ENCODE measurements at places on chromosomes 16 and 17.

DNA sequence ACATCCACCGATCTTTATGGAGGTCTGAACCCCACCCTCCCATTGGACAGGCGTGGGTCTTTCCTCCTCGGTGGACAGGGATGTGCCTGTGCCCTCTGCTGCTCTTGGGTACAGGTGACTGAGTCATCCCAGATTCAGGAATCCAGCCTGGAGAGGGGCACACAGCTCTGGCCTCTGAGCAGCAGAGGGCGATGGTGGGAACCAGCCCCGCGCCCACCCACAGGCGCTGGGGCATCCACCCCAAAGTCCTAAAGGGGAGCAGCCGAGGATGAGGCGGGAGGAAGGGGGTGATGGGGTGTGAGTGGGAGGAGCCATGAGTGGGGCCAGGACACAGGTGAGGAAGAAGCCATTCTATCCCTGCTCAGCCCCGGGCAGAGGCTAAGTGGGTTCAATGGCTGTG, 35.0 kb downstream of the ENGASE start:
- no peak for DNase-seq

DNA sequence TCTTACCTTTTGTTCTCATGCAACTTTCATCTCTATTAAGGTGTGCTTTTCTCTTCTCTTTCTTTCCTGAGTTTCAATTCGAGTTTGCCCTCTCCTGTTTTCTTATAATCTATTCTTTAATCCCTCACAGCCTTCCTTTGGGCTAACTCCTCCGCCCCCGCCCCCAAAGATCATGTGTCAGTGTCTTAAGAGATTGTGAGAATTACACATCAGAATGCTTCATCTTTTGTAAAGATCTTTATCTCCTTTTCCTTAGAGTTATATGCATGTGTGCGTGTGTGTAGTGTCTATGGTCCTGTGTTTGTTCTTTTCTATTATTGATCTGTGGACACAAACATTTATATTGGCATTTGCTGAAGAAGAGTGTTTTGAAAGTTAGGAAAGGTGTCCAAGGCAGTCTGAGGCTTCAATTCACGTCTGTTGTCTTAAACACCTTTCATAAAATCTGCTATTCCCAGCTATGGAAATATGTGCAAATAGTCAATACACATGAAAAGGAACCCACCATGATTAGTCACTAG, 6.1 kb upstream of the ALDH3A2 start:
- no peak for DNase-seq

DNA sequence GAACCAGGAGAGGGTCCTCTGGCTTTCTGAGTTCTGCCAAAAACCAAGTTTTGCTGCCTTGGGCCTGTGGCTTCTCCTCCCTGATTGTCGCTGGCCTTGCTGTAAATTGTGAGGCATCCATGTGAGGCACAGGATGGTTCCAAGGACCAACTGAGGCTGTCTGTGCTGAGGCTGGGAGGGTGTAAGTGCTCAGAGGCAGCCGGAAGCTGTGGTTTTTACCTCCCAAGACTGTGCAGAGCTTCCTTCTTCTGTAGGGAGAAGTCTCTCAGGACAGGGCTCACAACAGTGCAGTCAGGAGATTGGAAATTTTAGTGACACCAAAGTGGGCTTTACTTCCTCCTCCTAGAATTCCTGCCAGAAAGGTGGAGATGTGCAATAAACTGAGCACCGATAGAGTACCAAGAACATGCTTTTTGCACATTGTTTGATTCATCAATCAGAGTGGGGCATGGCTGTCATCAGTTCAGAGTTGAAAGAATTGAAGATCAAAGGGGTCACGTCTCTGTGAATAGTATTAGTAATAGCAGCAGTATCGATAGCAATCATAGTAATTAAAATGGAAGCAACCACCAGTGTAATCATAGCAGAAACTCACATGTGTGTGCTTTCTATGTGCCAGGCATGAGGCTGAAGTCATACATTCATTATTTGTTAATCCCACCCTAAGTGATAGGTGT, 467.1 kb downstream of the WWOX start:
- no peak for DNase-seq

GRCh38 chr16:65223335-65223734, 101.5 kb upstream of the CDH11 start:
- no peak for DNase-seq

GRCh38 chr17:66981983-66982508, 17.5 kb downstream of the CACNG4 start:
- DNase-seq: no peak

GRCh38 chr17:76485569-76485968, 15.7 kb downstream of the RHBDF2 start:
- no peak for DNase-seq

DNA sequence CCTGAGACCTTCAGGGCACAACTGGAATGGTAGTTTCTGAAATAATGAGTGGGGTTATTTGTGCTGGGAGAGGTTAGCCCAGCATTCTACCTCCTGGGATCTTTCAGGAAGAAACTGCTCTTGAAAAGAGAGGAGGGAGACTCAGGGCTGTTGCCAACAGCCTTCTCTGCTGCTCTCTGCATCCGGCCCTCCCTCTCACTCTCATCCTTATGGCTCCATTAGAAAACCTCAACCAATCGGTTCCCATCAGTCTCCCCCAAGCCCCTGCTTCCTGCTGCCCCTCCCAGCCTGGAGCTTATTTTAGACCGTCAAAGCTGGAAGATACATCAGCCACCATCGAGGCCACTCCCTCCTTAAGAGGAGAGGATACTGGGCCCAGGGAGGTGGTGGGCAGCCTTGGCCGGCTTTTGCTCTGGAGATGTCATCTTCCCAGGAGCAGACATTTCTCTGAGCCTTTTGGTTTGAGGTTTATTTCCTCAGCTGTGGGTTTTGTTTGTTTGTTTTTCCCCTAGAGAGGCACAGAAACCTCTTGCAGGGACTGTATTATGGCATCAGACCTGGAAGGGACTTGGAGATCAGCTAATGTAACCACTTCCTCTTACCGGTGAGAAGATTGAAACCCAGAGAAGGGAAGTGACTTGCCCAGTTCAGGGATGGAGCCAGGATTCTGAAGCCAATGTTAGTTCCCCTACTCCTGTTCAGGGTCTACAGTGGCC, 2.7 kb downstream of the MPRIP start:
- no peak for DNase-seq

GRCh38 chr17:29642171-29642611, 19.5 kb upstream of the CORO6 start:
- DNase-seq: no peak

DNA sequence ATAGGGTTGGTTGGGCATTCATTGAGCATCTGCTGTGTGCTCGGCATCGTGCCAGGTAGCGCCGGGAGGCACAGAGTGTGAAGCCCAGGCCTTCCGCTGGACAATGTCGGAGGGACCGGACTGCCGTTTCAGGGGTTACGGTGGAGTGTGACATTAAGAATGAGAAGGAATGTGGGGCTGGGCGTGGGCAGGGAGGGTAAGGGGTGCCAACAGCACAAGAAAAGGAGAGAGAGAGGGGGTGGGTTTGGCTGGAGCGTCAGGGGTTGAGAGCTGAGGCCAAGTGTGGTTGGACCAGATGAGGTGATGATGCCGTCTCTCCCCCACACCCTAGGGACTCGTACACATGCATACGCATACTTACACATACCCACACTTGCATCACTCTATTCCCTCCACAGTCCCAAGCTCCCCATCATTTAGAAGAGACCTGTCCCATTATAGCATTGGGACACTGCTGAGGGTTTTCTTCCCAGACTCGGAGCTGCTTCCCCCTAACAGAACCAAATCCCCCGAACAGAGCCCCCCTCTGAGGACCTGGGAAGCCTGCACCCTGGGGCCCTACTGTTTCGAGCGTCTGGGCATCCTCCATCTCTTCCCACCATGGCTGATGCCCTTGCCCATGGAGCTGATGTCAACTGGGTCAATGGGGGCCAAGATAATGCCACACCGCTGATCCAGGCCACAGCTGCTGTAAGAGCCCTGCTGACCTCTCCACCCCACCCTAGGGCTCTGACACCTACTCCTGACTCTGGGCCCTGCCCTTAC, 3.3 kb upstream of the KCTD11 start:
- no peak for DNase-seq

- DNase-seq: no peak
Measured at GRCh38 chr16:1654505-1655268, 23.4 kb upstream of the JPT2 start.

GRCh38 chr16:67397812-67398545, 4.7 kb upstream of the TPPP3 start:
- no peak for DNase-seq

GRCh38 chr17:37792787-37793186, 47.9 kb upstream of the HNF1B start:
- no peak for DNase-seq

- no peak for DNase-seq
Measured at GRCh38 chr16:26816266-26816665, 250.5 kb upstream of the C16orf82 start.

- DNase-seq: no peak
Measured at GRCh38 chr16:67858500-67858899, 11.0 kb upstream of the CENPT start.

GRCh38 chr16:78147911-78148401, 48.5 kb downstream of the WWOX start:
- no peak for DNase-seq

GRCh38 chr17:77375917-77376651, 235.3 kb downstream of the SEC14L1 start:
- peak; percentile 81 for DNase-seq

DNA sequence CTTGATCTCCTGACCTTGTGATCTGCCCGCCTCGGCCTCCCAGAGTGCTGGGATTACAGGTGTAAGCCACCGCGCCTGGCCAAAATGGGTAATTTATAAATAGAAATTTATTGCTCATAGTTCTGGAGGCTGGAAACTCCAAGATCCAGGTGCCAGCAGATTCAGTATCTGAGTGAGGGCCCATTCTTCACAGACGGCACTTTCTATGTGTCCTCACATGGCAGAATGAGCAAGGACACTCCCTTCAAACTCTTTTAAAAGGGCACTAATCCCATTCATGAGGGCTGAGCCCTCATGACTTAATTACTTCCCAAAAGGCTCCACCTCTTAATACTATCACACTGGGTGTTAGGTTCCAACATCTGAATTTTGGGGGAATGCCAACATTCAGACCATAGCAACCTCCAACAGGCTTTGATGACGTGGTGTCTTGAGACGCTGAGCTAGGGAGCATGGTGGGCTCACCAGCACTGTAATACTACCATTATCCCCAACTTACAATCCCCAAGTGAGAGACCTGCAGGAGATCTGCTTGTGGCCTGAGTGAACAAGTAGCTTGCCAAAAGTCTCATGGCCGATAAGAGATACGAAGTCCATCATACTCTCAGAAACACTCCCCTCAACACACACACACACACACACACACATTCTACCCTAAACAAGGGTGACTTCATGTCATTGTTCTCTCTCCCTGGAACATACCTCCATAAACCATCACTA, 8.5 kb downstream of the CMTM4 start:
- DNase-seq: no peak

DNA sequence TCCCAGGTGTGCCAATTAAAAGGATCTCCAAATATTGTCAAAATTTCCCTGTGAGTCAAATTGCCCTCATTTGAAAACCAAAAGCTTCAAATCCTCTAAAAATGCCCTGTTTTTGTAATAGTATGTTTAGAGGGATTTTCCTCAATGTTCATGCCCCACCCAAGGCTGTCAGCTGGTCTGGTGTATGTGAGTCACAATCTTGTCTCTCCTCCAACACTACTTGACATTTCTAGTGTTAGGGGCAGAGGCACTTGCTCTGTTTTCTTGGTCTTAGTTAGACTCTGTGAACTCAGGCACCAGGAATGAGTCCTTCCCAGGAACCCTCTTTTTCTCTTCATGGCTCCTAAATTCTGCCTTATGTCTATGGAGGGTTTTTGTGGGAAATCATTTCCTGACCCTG, 634.8 kb downstream of the KCNJ2 start:
- no peak for DNase-seq

DNA sequence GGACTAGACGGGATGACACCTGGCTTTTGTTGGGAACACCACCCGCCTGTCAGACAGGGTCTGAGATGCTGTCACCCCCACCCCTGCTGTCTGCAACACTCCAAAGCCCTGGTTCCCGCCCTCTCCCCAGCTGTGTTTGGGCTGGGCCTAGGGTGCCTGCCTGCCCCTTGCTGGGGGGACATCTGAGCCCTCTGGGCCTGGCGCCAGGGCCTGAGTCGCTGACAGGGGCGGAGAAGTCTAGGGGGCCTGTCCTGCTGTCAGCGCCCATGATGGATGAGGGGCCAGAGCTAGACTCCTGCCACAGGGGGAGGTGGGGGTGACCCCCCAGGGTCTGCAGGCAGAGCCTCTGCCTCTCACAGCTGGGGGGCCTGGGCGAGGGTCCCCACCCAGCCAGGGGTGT, 7.6 kb upstream of the PKMYT1 start:
- no peak for DNase-seq

- DNase-seq: no peak
Measured at GRCh38 chr16:30090610-30091331, 953 bp downstream of the TBX6 start.

- DNase-seq: peak; percentile 68
Measured at GRCh38 chr17:42288803-42289610, 709 bp downstream of the STAT5A start.

All from stimulated activated CD4-positive, alpha-beta T cell treated with anti-CD3 and anti-CD28 coated beads, Interleukin-2, amount 100 ng/mL, for 24 hours (primary cell).